Gastrocnemius medialis (tissue), 4 donors: ENCODE measurements at places on chromosomes 12 and 14. TPM values are rescaled to one million over a fixed set of nuclear protein-coding genes. Genes with fewer than 3 reads are reported as not detected.

Gene PSMA3
- 218 TPM for total RNA-seq

GRCh38 chr12:46100551-46101484 lies 110.4 kb upstream of the SCAF11 start:
- H3K4me1 ChIP-seq, result no peaks in the 10 kb centered on the region
- H3K4me3 ChIP-seq, result no peak overlapping the region
- no peaks in the 10 kb centered on the region for H3K27me3 ChIP-seq

- H3K27ac ChIP-seq, result no peak overlapping the region
- no peak for DNase-seq
- H3K27me3 ChIP-seq, result no peaks in the 10 kb centered on the region
- peaks cover 11% of the 10 kb centered on the region for H3K4me1 ChIP-seq
Measured at GRCh38 chr14:81455390-81455789, 55.3 kb upstream of the STON2 start.

Gene YLPM1
- total RNA-seq, result 22.2 TPM

DNA sequence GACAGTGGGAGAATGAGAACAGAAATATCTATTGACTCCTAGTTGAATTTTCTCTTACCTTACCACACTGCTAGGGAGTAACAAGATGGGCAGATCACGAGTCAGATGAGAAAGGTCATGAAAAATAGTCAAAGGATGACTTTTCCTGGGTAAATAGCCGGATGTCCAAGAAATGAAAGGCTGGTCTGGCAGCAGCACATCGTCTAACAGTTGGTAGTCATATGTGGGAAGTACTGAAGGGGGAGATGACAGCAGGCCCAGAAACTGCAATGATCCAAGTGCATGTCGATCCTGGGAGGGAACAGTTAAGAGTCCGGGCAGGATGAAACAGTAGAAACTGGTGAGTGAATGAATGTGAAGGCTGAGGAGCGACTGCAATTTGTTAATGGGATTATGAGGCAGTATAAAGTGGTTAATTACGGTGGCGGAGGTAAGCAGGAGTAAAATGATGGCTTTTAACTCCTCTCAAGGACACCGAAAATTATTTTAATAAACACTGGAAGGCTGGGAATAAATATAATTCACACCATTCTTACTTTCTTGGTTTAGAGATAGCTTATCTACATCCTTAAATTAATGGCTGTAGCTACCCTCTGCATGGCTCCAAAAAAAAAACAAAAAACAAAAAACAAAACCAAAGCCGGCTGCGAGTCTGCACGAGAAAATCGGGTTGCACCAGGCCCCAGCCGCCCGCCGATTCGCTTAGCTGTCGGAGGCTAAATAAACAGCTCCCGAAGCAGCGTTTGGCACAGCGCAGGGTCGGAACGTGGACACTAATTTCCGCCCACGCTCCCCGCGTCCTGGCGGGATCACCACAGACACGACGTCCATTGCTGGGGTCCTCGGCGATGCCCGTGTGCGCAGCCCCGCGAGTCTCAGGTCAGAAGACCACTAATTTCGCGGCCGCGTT lies 1.0 kb upstream of the ERC1 start:
- DNase-seq, result peak; percentile 23
- H3K27me3 ChIP-seq, result no peaks in the 10 kb centered on the region
- H3K27ac ChIP-seq, result peak overlapping the region; percentile 97

- no peaks in the 10 kb centered on the region for H3K4me1 ChIP-seq
- no peak overlapping the region for H3K4me3 ChIP-seq
- no peak overlapping the region for H3K27ac ChIP-seq
- H3K36me3 ChIP-seq, result no peaks in the 10 kb centered on the region
Measured at GRCh38 chr12:38501991-38502390, 185.4 kb downstream of the ALG10B start.

- DNase-seq, result peak; percentile 41
- no peak overlapping the region for H3K4me3 ChIP-seq
- no peaks in the 10 kb centered on the region for H3K36me3 ChIP-seq
- H3K4me1 ChIP-seq, result peaks cover 40% of the 10 kb centered on the region
- no peaks in the 10 kb centered on the region for H3K27me3 ChIP-seq
Measured at GRCh38 chr14:68589447-68590200, 203.2 kb downstream of the ZFP36L1 start.

DNA sequence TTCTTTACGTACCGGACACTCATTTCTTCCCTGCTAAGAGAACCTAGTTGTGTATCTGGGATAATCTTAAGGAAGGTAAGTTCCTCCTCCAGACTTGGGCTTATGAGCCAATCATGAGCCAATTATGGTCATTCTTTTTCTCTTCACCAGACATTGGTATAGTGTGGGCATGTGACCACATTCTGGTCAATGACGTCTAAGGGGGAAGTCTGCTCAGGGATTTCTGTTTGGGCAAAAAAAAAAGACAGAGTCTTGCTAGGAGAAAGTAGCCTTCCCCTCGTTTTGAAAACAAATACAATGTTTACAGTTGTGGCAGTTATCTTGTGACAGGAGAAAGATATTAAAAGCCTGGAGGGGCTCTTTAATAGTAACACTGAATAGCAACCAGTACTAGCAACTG lies 20.1 kb upstream of the PLXNC1 start:
- H3K36me3 ChIP-seq, result no peaks in the 10 kb centered on the region
- H3K27me3 ChIP-seq, result peaks cover 6% of the 10 kb centered on the region
- H3K27ac ChIP-seq, result no peak overlapping the region
- no peak overlapping the region for H3K4me3 ChIP-seq
- no peak for DNase-seq
